ENCODE measurements at places on chromosomes 16 and 17.
A peak's percentile ranks its signal among the peaks of the same experiment; 100 is the strongest.

- no peak for DNase-seq
These were observed 108.9 kb downstream of the TANGO6 start for GRCh38 chr16:68951991-68952877.

- DNase-seq = no peak
These were observed 56.1 kb upstream of the RBL2 start for GRCh38 chr16:53378138-53378537.

DNA sequence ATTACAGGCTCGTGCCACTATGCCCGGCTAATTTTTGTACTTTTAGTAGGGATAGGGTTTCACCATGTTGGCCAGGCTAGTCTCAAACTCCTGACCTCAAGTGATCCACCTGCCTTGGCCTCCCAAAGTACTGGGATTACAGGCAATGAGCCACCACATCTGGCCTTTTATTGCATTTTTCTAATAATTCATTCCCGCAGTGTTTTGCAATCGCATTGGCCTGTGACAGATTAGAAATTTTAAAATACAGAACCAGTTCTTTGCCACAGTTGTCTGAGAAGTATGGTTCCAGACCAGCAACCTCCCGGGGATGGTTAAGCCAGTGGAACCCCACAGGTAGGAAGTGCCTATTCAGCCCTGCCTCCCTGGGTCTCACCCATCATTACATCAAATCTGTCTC is 3.2 kb upstream of the CRHR1 start:
- no peak for DNase-seq

- DNase-seq = no peak
These were observed 26.7 kb upstream of the TOX3 start for GRCh38 chr16:52573365-52574299.

GRCh38 chr16:29943846-29944799 is 17.8 kb upstream of the TMEM219 start:
- DNase-seq = no peak

DNA sequence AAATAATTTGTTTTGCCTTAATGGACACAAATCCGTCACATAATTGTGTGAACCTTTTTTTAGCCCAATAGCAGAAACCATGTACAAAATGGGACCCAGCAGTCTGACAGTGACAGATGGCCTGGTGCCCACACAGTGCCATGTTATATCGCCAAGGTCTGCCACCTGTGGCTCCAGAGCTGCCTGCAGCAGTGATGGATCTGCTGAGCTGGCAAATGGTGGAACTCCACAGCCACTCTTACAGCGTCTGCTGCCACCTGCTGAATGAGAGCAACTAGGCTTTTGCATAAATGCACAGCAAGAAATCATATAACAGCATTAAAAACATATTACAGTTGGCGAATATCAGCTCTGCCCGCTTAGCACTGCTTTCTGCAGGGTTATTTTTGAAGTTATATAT is 59.4 kb downstream of the NUP93 start:
- no peak for DNase-seq

- DNase-seq = no peak
These were observed 129.3 kb downstream of the PARN start for GRCh38 chr16:14500791-14501190.

- no peak for DNase-seq
These were observed 4.9 kb upstream of the ACTG1 start for GRCh38 chr17:81517339-81518112.

GRCh38 chr17:72523491-72523890 is 402.7 kb downstream of the SOX9 start:
- no peak for DNase-seq

DNA sequence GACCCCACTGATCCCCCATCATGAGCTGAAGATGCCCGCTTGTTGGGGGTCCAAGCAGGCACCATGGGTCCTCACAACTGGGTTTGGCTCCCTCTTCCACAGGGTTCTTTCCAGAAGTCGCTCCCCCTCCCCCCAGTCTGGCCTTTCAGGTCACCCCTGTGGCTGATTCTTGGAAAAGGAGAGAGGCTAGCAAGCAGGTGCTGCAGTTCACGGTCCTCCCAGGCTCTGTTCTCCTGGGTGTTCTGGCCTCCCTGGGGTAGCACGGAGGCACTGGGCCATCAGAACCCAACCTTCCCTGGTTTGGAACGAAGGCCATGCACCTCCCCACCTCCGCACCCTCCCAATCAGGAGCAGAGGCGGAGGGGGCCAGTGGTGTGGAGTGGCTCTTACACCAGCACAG is 18.9 kb downstream of the CACNA1G start:
- no peak for DNase-seq

- DNase-seq = no peak
These were observed 31.3 kb downstream of the CLEC19A start for GRCh38 chr16:19316846-19317245.

- DNase-seq = no peak
These were observed 68.6 kb downstream of the CCT6B start for GRCh38 chr17:34892461-34893249.

DNA sequence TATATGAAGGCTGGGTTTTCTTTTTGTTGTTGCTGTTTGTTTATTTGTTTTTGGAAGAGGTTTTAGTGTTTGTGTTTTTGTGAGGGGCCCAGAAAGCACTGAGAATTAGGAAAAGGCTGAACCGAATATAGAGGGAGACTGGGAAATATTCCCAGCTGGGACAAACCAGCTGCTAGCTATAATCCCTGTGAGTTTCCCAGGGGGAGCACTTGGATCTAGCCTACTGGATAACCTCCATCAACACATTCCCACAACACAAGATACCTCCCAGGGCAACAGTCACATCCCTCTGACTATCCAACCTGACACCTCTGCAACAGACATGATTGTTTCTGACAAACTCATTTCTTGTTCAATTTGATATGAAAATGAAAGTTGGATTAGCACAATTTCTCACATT is 16.7 kb downstream of the CDH11 start:
- DNase-seq = no peak

- DNase-seq = no peak
These were observed 3.3 kb downstream of the PRSS53 start for GRCh38 chr16:31085411-31085810.

GRCh38 chr17:1705004-1705403 is 5.2 kb downstream of the TLCD2 start:
- no peak for DNase-seq

DNA sequence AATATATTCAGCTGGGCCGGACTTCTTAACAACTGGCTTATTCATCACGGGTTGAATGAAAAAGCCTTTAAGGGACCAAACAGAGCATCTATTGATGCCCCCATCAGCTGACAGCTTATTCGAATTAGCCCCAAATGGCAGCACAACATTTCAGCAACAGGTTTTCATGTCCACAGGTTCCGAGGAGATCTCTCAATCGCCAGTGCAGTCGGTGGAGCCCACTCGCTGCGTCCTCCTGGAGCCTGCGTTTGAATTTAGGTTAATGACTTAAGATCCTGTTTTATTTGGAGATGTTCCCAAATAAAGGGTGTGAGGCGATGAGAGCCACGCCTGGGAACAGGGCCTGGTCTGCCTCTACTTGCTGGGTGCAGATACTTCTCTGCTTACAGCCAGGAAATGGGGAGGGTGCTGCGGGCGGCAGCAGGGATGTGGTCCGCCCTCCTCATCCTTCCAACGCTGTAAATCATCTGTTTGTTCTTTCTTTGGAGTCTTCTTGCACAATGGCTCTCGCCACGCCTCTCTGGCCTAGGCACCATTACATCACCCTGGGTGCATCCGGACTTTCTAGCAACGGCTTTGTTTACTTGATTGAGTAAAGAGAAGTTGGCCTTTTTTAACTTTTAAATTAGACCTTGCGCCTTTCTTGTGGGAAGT is 22.6 kb downstream of the NDE1 start:
- DNase-seq = peak; percentile 35

DNA sequence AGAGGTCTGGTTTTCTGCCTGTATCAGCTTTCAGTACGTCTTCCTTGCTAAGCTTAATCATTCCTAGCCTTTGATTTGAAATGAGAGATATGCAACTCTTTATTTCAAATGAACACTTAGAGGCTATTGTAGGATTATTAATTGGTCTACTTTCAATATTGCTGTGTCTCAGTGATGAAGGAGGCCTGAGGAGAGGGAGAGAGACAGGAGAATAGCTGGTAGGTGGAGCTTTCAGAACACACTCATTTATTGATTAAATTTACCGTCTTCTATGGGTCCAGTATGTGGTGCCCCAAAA is 187.0 kb downstream of the BCAS3 start:
- DNase-seq = no peak

GRCh38 chr17:62781831-62782251 is 26.3 kb downstream of the MARCHF10 start:
- no peak for DNase-seq

GRCh38 chr17:74780443-74781238 is 4.5 kb upstream of the NAT9 start:
- no peak for DNase-seq

DNA sequence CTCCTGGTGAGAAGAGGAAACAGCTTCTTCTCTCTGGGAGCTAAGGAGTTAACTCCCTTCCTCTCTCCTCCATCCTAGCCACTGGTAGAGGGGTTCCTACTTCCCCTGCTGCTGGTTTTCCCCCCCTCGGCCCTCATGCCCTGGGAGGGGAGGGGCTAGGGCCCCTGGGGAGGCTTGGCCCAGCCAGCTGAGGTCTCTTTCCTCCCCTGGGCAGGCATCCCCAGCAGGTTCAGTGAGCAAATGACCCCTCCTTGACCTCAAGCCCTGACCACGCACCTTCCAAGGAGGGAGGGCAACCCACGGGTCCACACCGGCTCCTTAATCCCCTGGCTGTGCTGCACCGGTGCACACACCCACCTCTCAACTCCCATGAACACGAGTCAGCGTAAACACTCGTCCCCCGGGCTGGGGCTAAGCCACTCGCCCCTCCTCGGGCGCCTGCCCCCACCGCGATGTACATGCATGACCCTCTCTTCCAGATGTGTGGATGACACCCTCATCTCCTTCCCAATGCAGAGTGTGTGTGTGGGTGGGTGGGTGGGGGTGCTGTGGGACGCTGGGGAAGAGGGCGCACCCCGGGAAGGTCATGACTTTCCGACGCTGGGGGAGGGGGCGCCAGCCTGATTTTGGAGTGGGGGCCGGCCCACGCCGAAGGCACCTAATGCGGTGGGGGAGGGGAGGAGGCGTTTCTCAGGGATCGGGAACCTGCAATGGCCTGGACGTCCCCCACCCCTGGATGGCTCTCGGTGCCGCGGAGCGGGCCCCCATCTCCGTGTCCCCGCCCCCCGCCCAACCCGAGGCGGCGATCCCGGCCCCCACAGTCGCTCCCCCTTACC is 33.7 kb downstream of the SRCIN1 start:
- DNase-seq = no peak

GRCh38 chr17:61401389-61402072 is 1.9 kb downstream of the TBX2 start:
- DNase-seq = no peak

Measured in stimulated activated CD4-positive, alpha-beta T cell treated with anti-CD3 and anti-CD28 coated beads, Interleukin-12 subunit alpha, Interleukin-12 subunit beta, amount 100 ng/mL, for 48 hours (primary cell).